Esophagus muscularis mucosa (tissue), 4 donors: ENCODE measurements at places on chromosomes 5 and 9. TPM values are rescaled to one million over a fixed set of nuclear protein-coding genes. Genes with fewer than 3 reads are reported as not detected.

Gene MEF2C
- total RNA-seq, result 32.3 TPM

Gene ISL1
- not detected for total RNA-seq

Gene CCDC171
- 1.3 TPM for total RNA-seq

GRCh38 chr5:180155365-180155926 lies 53.6 kb downstream of the RASGEF1C start:
- DNase-seq, result peak; percentile 87

- DNase-seq, result no peak
These were observed 17.7 kb downstream of the SRP19 start for GRCh38 chr5:112878760-112879159.

GRCh38 chr9:134994926-134995791 lies 77.4 kb upstream of the FCN1 start:
- no peak for DNase-seq

DNA sequence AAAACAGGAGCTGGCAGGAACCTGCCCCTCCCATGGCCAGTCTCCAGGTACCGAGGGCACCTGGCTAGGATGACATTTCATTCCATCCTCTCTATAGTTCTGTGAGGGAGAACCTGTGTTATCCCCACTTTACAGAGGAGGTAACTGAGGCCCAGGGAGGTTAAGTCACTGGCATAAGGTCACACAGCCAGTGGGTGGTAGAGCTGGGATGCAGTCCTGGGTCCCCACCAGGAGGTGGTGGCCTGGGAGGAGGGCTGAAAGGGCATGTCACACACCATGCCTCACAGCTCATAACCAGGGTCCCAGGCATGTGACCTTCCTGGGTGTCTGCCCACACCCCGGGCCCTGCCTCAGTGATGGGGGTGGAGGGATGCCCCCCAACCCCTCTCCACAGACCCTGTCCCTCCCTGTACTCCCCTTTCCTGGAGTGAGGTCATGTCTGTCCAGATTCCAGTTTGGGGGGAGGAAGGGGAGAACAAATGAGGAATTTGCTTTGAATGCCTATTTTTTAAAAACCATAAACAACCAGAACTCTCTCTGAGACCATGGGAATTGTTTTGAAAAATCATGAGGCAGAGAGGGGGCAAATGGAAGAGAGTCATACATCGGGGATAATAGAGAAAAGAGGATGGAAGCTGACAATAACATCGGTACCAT lies 77.7 kb upstream of the STXBP1 start:
- DNase-seq, result no peak

- DNase-seq, result peak; percentile 37
These were observed 28.7 kb downstream of the PROP1 start for GRCh38 chr5:177967221-177967887.
